ENCODE measurements at places on chromosomes 6 and 20.

DNA sequence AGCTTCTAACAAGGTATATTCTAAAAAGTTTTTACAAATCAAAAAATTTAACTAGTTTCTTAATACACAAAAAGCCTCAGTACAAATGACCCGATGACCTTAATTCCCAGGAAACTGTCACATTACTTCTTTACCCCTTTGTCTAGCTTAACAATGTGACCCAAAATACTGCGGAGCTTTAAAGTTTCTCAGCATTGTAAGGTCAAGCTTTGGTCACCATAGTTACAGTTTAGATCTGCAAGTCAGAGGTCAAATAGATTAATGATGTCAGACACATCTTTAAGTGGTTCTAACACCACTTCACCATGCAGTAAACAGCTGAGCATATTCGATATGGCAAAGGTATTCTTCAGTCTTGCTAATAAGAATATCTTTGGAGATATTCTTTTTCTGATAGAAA, 36.8 kb upstream of the FLRT3 start:
- H3K4me3 ChIP-seq, result no peak overlapping the region
- no peaks in the 10 kb centered on the region for H3K36me3 ChIP-seq
- no peak for ATAC-seq
- H3K27ac ChIP-seq, result no peak overlapping the region
- H3K27me3 ChIP-seq, result no peaks in the 10 kb centered on the region

DNA sequence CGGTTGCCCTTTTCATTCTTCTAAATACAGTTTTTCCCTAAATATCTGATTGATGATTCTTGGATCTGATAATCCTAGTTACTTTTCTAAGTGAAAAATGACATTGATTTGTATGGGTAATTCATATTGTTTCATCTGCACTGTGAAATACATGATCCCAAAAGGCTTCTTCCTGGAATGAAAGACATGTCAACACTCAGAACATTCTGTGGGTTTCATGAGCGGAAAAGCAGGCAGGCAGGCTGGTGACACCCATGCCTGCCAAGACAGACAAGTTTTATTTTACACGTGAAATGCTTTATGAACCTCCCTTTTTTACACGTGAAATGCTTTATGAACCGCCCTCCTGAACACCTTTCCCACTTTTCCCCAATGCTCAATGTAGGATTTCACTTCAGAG, 105.0 kb downstream of the PRKN start:
- no peak overlapping the region for H3K4me3 ChIP-seq
- no peak for ATAC-seq
- H3K27me3 ChIP-seq, result no peaks in the 10 kb centered on the region
- H3K27ac ChIP-seq, result no peak overlapping the region
- no peaks in the 10 kb centered on the region for H3K36me3 ChIP-seq
- H3K4me1 ChIP-seq, result no peaks in the 10 kb centered on the region

GRCh38 chr20:22489626-22490286, 94.6 kb downstream of the FOXA2 start:
- H3K4me3 ChIP-seq, result no peak overlapping the region
- no peaks in the 10 kb centered on the region for H3K4me1 ChIP-seq
- H3K27me3 ChIP-seq, result no peaks in the 10 kb centered on the region
- no peak overlapping the region for H3K27ac ChIP-seq
- no peak for ATAC-seq
- no peaks in the 10 kb centered on the region for H3K36me3 ChIP-seq

DNA sequence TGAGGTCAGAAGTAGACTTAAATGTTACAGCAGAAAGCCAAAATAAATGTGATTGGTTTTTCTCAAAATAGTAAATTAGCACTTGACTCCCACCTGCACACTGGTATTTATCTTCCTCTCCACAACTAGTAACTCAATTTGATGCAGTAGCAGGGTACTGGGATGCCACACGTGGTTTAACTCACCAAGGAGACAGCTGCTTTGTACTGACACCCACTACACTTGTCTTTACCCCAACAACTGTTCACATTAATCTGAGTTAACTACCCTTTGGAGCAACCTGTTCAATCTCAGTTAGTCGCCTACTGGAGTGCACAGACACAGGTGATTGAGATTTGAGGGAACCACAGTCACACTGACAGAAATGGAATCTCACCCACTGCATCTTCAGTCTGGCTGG, 242.1 kb downstream of the PRKN start:
- H3K4me3 ChIP-seq, result no peak overlapping the region
- ATAC-seq, result no peak
- no peak overlapping the region for H3K27ac ChIP-seq
- H3K27me3 ChIP-seq, result no peaks in the 10 kb centered on the region

- no peaks in the 10 kb centered on the region for H3K4me1 ChIP-seq
- no peak overlapping the region for H3K27ac ChIP-seq
- H3K36me3 ChIP-seq, result no peaks in the 10 kb centered on the region
- no peak overlapping the region for H3K4me3 ChIP-seq
Observed at GRCh38 chr6:145086197-145086596, 649.1 kb downstream of the EPM2A start.

- peak; percentile 18 for ATAC-seq
- H3K4me3 ChIP-seq, result no peak overlapping the region
- H3K27ac ChIP-seq, result no peak overlapping the region
- H3K4me1 ChIP-seq, result peaks cover 5% of the 10 kb centered on the region
- no peaks in the 10 kb centered on the region for H3K27me3 ChIP-seq
Observed at GRCh38 chr20:16472045-16472872, 101.0 kb downstream of the KIF16B start.

DNA sequence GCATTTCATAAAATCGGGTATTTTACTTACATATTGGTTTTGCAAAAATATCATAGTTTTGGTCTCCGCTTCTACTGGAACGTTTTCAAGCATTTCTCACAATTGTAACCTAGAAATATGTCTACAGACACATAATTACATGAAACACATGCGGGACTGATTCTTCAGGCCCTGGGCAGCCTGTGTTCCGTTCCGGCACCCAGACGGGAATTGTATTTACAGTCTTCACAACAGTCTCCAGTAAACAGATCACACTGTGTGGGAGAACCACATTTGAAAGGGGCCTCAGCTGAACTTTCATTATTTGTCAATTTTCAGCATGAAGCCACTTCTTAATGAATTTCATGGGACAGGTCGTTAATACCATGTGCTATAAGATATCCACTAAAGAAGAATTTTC, 196.9 kb downstream of the DST start:
- H3K4me1 ChIP-seq, result no peaks in the 10 kb centered on the region
- no peaks in the 10 kb centered on the region for H3K27me3 ChIP-seq
- no peaks in the 10 kb centered on the region for H3K36me3 ChIP-seq
- no peak overlapping the region for H3K4me3 ChIP-seq
- ATAC-seq, result no peak
- no peak overlapping the region for H3K27ac ChIP-seq

GRCh38 chr6:4820704-4821276, 44.6 kb downstream of the CDYL start:
- no peak for ATAC-seq
- no peak overlapping the region for H3K27ac ChIP-seq
- H3K4me1 ChIP-seq, result peaks cover 5% of the 10 kb centered on the region
- H3K4me3 ChIP-seq, result no peak overlapping the region
- H3K27me3 ChIP-seq, result no peaks in the 10 kb centered on the region
- H3K36me3 ChIP-seq, result no peaks in the 10 kb centered on the region

GRCh38 chr20:13930281-13930680, 60.1 kb downstream of the SEL1L2 start:
- no peaks in the 10 kb centered on the region for H3K4me1 ChIP-seq
- no peaks in the 10 kb centered on the region for H3K36me3 ChIP-seq
- H3K27ac ChIP-seq, result no peak overlapping the region
- no peak for ATAC-seq
- no peak overlapping the region for H3K4me3 ChIP-seq
- no peaks in the 10 kb centered on the region for H3K27me3 ChIP-seq

DNA sequence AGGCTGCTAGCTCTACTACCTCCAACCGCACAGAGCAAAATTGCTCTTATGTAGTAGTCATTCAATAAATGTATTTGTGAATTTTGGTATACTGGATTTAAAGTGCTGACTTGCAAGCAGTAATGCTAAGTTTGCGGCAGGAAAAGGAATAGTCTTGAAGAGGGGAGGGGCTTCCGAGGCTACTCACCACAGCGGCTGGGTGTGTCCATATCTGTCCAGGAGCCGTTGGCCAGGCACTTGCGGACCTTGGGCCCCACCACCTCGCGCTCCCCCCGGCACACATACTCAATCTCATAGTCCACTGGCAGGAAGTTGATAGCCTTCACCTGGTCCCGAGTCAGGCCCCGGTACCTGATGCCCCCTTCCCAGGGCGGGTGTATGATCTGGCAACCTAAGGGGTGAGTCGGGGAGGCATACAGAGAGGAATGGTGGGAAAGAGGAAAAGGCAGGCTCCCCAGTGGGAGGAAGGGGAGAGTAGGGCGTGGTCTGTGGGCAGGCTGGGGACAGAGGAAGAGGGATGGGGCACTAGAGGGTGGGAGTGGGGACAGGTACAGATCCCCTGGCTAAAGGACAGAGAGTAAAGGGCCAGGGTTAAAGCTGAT, 1.7 kb downstream of the GABBR1 start:
- peak overlapping the region; percentile 67 for H3K27ac ChIP-seq
- ATAC-seq, result no peak
- peaks cover 42% of the 10 kb centered on the region for H3K4me1 ChIP-seq
- peak overlapping the region; percentile 85 for H3K4me3 ChIP-seq
- no peaks in the 10 kb centered on the region for H3K27me3 ChIP-seq
- peaks cover 8% of the 10 kb centered on the region for H3K36me3 ChIP-seq

GRCh38 chr6:50974319-50974718, 155.6 kb downstream of the TFAP2B start:
- no peaks in the 10 kb centered on the region for H3K27me3 ChIP-seq
- no peaks in the 10 kb centered on the region for H3K4me1 ChIP-seq
- no peak for ATAC-seq
- no peaks in the 10 kb centered on the region for H3K36me3 ChIP-seq

GRCh38 chr20:17226410-17227218, at the start of gene PCSK2:
TSS of gene PCSK2 (plus strand) at chr20:17227040. CDS start at chr20:17227306, 266 bp downstream.
- peak within 1 kb of the TSS; percentile 10 for H3K4me3 ChIP-seq
- ATAC-seq, result no peak
- H3K4me1 ChIP-seq, result no peaks in the 10 kb centered on the region
- no peaks in the 10 kb centered on the region for H3K36me3 ChIP-seq
- H3K27ac ChIP-seq, result no peak within 1 kb of the TSS

DNA sequence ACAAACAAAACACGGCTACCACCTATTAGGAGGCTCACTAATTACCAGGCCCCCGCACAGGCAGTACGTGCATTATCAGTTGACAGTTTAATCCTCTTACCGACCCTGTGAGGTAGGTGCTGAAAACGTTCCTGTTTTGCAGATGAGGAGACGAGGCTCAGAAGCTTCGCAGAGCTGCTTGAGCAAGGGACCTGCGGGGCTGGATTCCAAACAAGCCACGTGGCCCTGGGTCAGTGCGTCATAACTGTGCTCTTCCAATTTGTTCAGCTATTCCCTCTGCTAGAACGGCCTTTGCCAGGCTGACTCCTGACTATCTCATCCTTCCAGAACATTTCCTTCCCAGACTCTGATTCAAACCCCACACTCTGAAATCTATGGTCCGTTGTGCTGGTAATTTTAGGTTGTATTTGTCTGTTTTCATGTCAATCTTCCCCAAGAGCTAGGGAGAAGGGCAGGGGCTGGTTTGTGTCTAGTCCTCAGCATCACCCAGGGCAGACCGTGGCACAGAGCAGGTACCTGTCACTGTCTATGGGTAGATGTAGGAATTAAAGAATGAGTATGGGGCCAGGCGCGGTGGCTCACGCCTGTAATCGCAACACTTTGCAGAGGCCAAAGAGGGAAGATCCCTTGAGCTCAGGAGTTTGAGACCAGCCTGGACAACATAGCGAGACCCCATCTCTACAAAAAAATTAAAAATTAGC, 28.8 kb upstream of the TLDC2 start:
- H3K4me1 ChIP-seq, result peaks cover 7% of the 10 kb centered on the region
- H3K27ac ChIP-seq, result no peak overlapping the region
- H3K4me3 ChIP-seq, result no peak overlapping the region
- no peaks in the 10 kb centered on the region for H3K27me3 ChIP-seq
- ATAC-seq, result no peak

- ATAC-seq, result peak; percentile 79
- peaks cover 39% of the 10 kb centered on the region for H3K27me3 ChIP-seq
- H3K36me3 ChIP-seq, result no peaks in the 10 kb centered on the region
- H3K4me3 ChIP-seq, result peak overlapping the region; percentile 75
Observed at GRCh38 chr6:29552512-29553051, 7.0 kb downstream of the UBD start.

DNA sequence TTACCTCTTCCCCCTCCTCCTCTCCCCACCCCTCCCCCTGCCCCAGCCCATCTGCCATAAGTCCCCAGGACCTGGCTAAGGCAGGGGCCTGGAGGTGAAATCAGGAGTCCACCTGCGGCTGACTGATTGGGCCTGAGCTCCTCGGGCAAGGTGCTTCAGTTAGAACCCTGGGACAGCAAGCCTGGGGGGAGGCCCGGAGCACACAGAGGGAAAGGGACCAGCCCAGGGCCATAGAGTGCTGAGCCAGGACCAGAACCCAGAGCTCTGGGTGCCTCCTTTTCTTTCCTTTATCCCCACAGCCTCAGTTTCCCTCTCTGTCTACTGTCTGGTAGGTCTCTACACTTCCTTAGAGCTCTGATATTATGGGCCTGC, 35.7 kb upstream of the VEGFA start:
- ATAC-seq, result no peak
- no peaks in the 10 kb centered on the region for H3K27me3 ChIP-seq
- H3K27ac ChIP-seq, result peak overlapping the region; percentile 84
- H3K36me3 ChIP-seq, result no peaks in the 10 kb centered on the region
- H3K4me1 ChIP-seq, result peaks cover 11% of the 10 kb centered on the region

DNA sequence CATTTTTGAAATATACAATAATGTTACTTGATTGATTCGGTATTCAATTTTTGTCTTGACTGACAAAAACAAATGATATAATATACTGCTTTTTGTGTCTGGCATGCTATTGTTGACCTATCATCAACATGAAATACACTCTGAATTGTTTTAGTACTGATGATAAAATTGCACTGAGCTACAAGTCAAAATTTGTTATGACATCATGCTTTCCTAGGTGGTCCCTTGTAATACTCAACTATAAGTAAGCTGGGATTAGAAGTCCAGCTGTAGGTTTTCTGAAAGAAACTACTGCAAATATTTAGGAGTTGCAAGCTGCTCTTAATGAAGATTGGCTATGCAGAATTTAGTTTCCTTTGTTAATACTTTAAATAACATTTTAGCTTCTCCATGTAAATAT, 7.9 kb upstream of the VNN2 start:
- H3K4me3 ChIP-seq, result no peak overlapping the region
- H3K36me3 ChIP-seq, result peaks cover 23% of the 10 kb centered on the region
- H3K4me1 ChIP-seq, result peaks cover 10% of the 10 kb centered on the region
- no peaks in the 10 kb centered on the region for H3K27me3 ChIP-seq
- ATAC-seq, result no peak

- H3K27me3 ChIP-seq, result peaks cover 20% of the 10 kb centered on the region
- no peak overlapping the region for H3K4me3 ChIP-seq
- no peaks in the 10 kb centered on the region for H3K4me1 ChIP-seq
- no peak overlapping the region for H3K27ac ChIP-seq
Observed at GRCh38 chr20:23234311-23235078, 116.1 kb upstream of the NXT1 start.

DNA sequence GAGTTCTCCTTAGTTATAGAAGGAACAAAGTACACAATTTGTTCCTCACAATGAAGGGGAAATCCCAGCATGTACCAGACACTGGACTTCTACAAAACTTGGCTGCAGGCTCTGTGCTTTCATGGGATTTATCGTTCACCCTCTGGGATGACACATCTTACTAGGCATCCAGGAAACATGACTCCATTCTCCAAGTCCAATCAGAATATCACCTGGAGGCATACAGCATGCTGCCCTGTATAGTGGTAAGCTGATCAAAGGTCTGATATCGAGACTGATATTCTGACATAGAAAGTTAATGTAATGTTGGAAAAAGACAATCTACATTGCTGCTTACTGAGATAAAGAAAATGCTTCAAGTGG, 6.7 kb downstream of the RWDD2A start:
- no peak for ATAC-seq
- no peak overlapping the region for H3K4me3 ChIP-seq
- peaks cover 7% of the 10 kb centered on the region for H3K4me1 ChIP-seq
